ENCODE measurements at places on chromosomes 2 and 18.
A peak's percentile ranks its signal among the peaks of the same experiment; 100 is the strongest.

GRCh38 chr2:26475832-26476501, 2.0 kb downstream of the OTOF start:
- no peak for DNase-seq

DNA sequence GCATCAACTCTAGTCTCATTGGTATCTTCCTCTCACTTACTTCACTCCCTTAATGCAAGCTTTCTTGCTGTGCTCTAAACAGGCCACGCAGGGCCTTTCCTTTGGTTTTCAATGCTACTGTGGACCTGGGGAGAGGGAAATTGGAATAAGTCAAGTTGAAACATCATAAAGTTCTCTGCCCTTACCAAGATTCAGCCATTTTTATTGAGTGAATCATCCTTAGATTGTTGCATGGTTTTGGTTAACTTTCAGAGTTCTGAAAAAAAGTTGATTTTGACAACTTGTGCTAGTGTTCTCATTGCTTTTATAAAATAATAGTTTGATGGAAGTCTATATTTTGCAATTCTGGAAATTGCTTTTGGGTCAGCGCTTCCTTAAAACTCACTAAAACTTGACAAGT, 852.8 kb upstream of the ACVR2A start:
- no peak for DNase-seq

GRCh38 chr2:234355021-234355720, 141.7 kb downstream of the ARL4C start:
- DNase-seq: no peak

DNA sequence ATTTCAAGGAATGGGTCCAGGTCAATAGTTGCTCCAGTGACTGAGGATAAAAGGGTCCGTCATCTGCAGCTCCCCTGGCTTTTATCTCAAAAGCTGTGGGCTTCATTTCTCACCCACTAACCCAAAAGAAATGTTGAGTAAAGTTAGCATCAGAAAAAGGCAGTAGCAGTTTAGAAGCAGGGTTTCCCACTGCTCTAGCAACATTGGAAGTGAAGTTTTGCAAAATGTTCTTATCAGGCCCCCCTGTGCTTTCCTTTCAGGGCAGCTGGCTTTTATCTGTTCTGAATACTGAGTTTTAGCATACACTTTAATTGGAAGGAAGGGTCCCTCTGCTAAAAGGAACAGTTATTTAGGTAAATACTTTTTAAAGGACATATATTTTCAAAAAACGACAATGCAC, 296.2 kb upstream of the RAB12 start:
- no peak for DNase-seq

DNA sequence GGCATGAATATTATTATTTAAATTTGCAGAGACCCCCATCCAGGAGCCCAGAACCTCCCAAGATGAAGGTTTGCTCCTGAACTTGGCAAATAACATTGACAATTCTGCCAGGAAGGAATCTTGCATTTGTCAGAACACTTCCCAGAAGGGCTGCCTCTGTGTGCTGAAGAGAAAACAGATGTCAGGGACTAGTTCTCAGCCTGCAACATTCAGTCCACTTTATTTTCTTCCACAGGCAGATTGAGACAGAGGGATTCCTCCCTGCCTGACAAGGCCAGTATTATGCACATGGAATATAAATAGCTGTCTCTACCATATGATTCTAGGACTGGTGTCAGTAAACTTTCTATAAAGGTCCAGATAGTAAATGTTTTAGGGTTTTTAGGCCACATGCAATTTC, 171.5 kb upstream of the SIX2 start:
- DNase-seq: no peak

GRCh38 chr2:17995593-17995992, 117.1 kb downstream of the KCNS3 start:
- no peak for DNase-seq

- DNase-seq: no peak
Observed at GRCh38 chr2:144894612-144895599, 375.0 kb upstream of the ZEB2 start.

- no peak for DNase-seq
Observed at GRCh38 chr2:135072125-135072997, 20.3 kb downstream of the RAB3GAP1 start.

DNA sequence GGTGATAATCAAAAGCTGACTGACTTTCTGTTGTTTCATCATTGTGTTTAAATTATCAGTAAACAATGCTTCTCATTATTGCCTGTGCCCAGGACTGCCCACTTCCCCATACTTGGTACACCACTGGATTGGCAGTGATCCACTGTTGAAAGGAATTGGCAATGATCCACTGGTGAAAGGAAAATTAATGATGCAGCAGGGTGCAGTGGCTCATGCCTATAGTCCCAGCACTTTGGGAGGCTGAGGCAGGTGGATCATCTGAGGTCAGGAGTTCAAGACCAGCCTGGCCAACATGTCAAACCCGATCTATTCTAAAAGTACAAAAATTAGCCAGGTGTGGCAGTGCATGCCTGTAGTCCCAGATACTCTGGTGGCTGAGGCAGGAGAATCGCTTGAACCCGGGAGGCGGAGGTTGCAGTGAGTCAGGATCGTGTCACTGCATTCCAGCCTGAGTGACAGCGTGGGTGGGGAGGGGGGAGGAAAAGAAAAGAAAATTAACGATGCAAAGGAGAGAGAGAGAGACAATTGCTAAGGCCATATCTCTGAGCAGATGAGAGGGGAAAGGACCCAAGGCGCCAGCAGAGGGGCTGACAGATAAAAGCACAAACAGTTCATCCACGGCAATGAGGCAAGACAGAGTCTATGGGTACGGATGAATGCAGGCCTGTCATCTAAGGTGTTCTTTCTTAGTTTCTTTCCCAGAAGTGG, 10.2 kb upstream of the GTF2A1L start:
- DNase-seq: no peak

- DNase-seq: no peak
Observed at GRCh38 chr2:119319593-119319992, 47.0 kb downstream of the C2orf76 start.

DNA sequence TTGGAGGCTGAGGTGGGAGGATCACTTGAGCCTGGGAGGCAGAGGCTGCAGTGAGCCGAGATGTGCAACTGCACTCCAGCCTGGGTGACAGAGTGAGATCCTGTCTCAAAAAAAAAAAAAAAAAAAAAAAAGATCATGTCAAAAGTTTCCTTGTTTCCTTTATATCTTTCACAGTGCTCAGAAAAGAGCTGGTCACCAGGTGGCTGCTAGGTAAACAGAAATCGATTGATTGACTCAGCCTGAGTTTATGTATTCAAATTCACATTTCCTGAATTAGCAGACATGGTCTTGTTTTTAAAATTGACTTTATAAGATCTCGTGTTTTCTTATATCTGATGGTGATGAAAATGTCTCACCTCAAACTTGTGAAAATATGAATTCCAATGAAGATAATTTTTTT, 261.8 kb upstream of the FANCL start:
- peak; percentile 24 for DNase-seq

DNA sequence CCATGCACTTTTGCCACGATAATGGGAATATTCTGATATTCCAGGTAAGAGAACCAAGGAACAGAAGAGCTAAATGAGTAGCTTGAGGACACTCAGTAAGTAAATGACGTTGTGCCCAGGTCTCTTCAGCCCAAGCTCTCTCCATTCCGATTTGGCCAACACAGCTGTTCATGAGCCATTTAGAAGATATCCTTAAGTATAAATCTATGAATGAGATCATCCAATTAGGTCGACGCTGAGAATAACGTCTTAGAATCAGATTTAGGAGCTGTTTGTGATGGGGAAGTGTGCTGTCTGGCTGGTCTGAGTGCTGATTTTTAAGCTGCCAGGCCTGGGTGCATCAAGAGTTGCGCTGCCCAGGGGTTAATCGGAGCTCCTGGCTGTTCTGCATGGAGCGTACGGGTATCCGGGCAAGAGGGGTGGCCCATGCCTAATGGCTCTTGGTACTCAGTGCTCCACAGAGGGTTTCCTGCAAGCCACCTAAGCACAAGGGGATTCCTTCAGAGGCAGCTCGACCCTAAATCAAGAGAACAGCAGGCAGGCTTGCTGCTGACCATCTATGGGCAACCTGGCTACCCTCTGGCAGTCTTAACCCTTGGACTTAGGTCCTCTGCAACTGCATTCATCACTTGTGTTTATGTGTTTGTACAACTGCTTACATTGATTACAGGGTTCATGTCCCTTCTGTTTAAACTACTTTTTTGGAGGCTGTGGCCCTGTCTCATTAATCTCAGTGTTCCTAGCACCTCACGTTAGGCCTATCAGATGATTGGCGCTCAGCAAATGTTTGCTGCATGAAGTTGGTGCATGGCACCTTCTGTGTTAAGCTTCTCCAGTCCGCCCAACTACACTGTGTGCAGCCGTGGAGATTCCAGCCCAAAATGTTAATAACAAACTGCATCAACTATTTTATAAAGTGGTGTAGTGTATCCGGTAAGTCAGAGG, 31.9 kb downstream of the SOX11 start:
- no peak for DNase-seq

GRCh38 chr2:140747665-140748064, 1383.2 kb downstream of the LRP1B start:
- no peak for DNase-seq

DNA sequence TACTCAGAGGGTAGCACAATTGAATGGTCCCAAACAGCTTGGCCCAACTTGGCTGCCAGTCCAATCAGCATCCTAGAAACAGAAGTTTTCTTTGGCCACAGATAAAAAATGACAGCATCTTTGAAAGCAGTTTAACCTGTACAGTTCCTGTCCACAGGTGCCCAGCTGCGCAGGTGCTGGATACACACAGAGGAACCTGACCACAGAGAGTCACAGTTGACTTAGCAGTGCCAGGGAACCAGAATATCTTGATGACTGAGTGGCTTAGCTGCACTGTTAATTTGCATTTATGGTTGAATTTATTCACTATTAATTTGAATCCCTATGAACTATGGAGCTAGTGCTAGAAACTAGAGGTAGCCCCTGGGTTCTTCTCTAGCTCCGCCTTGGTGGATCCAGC, 93.7 kb downstream of the TPGS2 start:
- no peak for DNase-seq

DNA sequence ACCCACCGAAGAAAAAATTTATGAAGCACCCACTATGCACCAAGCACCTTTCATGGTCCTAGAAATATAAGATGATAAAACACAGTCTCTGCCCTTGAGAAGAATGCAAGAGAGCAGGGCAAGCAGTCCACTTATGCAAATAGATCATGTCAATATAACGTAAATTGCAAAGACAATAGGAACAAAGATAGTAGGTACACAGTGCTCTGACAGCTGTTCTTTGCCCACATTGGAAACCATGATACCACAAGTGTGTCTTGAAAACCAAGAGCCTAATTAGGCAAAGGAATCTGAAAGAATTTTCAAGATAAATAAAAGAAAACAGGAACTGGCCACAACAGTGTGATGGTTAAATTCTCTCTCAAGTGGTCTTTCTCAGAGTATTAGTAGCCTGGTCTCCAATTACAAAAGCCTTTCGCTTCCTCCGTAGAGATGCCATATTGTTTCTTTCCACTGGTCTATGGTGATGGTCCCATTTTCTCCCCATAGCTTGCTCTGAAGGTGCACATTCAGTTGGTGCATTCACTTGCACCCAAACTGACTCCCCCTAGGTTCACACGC, 108.5 kb downstream of the VWC2L start:
- DNase-seq: no peak

GRCh38 chr2:38466876-38467767, 90.0 kb upstream of the ATL2 start:
- no peak for DNase-seq

DNA sequence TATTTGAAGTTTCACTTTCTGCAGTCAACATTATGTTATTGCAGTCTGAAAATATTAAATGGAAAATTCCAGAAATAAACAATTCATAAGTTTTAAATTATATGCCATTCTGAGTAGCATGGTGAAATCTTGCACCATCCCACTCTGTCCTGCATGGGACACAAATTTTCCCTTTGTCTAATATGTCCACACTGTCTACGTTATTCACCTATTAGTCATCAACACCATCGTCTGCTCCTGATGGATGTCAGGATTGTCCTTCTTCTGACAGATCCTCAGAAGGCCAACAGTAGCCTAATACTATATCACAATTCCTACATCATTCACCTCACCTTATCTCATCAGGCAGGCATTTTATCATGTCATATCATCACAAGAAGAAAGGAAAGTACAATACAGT, 163.1 kb downstream of the TXNL1 start:
- no peak for DNase-seq

DNA sequence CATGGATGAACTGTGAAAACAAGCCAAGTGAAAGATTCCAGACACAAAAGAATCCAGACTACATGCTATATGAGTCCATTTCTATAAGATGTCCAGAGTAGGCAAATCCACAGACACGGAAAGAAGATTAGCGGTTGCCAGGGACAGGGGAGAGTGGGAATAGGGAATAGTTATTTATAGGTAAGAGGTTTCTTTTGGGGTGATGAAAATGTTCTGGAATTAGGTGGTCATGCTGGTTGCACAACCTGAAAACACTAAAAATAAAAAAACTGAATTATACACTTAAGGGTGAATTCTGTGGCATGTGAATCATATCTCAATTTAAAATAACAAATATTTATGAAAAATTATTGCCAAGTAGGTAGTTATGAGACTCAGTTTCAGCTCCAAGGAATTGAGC, 168.4 kb downstream of the LTBP1 start:
- no peak for DNase-seq

DNA sequence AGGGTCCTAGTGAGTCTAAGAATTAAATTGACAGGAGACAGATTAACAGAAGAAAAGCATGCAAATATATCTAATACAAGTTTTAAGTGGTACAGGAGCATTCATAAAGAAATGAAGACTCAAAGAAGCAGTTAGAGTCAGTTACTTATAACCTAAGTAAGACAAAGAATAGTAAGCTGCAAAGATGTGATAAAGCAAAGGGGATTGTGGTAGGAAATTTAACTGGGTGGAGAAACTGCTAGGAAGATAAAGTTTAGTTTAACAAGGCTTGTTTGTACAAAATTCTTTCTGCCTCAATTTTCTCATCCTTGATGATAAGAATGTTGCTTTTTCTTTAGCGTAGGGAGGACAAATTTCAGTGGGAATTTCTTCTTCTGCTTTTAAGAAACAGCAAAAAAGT, 35.5 kb upstream of the ST6GAL2 start:
- no peak for DNase-seq

- DNase-seq: no peak
Observed at GRCh38 chr2:174158003-174158402, 90.3 kb downstream of the OLA1 start.

GRCh38 chr18:24400587-24400986, 3.0 kb upstream of the OSBPL1A start:
- no peak for DNase-seq

- DNase-seq: no peak
Observed at GRCh38 chr2:9212661-9213411, 6.2 kb downstream of the ASAP2 start.

DNA sequence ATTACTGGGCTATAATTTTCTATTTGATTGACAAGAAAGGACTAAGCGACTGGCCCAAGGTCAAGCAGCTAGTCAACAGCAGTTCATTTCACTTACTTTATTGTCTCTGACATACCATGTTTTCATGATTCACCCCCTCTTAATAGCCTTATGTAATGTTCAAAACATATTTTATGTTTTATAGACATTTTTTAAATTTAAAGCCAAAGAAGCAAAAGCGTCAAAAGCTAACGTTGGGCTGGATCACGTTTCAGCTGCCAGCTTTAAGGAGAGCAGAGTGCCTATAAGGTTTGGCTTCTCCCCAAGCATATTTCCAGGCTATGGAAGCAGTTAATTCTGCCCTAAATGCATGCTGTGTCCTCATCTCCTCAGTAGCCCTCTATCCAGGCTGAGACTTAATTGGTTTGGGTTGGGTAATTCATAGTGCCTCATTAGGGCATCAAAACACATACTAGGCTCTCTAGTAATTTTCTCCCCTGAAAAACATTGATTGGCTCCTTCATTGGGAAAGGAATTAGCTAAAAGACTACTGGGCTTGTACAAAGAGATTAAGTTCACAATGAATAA, 94.8 kb upstream of the CREB1 start:
- no peak for DNase-seq

GRCh38 chr18:24778810-24779418, 318.5 kb downstream of the HRH4 start:
- DNase-seq: no peak

All from DMS153 (cell line).